SK-N-SH (cell line): ENCODE measurements at places on chromosomes 6 and 20. TPM values are rescaled to one million over a fixed set of nuclear protein-coding genes. Genes with fewer than 3 reads are reported as not detected.

DNA sequence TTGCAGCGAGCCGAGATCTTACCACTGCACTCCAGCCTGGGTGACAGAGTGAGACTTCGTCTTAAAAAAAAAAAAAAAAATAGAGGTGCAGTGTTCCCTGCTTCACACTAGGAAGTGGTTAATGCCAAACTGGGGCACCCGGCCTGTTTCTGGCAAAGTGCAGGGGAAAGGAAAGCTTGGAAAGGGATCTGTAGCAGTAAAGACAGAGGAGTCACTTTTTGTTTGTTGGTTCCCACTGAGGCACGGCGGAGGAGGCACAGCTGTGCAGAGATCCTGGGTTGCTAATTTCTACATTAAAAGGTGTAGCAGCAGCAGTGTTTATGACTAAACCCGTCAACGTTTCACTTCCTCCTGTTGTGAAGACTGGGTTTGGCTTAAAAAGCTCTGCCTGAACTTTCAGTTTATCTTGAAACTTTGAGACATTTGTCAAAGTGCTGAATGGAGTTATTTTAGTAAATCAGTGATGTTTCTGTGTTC is 125.6 kb downstream of the CARMIL1 start:
- DNase-seq: no peak

GRCh38 chr20:19673575-19673974 is 84.5 kb upstream of the RIN2 start:
- DNase-seq: no peak

- DNase-seq: no peak
Measured at GRCh38 chr6:108630050-108630714, 69.5 kb downstream of the FOXO3 start.

DNA sequence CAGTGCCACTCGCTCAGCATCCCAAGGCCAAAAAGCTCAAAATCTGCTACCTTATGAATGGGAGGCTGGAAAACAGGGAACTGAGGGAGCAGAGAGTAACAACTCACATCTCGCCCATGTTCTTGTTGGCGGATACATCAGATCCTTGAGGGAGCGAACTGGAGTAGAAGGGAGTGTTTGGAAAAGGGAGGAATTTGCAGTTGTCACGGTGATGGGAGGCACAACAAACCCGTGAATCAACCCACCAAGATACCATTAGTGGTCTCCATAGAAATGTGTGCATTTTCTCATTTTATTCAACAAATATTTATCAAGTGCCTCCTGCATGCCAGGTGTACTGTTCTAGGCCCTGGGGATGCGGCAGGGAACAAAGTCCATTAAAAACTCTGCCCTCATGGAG is 212.1 kb downstream of the EYA2 start:
- DNase-seq: no peak

SMIM8 gene
- polyA plus RNA-seq: 1.6 and 3.1 TPM in 2 replicates

DNA sequence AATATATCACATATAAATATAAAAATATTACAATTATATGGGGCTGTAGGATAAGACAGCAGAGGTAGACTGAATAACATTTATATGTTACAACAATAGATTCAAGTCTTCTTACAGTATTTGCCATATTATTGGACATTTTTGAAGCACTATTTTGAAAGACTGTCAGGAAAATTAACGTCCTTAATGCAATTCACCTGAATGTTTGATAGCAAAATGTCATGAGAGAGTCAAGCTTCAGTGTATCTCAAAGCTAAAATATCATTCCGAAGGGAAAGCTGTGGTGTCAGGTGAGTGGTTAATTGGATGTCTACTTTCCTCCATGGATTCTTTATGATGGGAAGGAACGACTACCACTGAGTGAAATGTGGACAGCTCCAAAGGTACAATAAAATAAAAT is 1004.0 kb downstream of the HACE1 start:
- DNase-seq: no peak

DNA sequence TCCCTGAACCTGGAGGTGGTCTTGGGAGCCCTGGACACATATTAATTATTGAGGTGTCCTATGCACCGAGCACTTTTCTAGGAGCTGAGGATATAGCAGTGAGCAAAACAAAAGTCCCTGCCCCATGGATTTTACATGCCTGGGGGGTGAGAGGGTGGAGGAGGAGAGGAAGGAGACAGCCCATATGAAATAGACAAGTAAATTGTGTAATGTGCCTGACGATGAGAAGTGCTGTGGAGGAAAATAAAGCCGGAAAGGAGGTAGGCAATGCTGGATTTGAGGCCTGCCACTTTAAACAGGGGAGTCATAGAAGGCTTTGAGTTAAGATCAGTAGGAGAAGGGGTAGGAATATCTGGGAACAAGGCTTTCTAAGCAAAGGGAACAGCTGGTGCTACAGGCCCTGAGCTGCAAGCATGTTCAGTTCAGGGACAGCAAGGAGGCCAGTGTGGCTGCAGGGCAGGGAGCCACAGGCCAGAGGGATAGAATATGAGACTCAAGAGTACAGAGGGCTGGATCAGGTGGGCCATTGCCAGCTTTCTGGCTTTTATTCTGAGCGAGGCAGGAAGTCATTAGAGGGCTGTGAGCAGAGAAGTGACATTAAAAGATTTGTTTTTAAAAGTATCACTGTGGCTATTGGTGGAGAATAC is 19.1 kb upstream of the MYLIP start:
- DNase-seq: no peak

DNA sequence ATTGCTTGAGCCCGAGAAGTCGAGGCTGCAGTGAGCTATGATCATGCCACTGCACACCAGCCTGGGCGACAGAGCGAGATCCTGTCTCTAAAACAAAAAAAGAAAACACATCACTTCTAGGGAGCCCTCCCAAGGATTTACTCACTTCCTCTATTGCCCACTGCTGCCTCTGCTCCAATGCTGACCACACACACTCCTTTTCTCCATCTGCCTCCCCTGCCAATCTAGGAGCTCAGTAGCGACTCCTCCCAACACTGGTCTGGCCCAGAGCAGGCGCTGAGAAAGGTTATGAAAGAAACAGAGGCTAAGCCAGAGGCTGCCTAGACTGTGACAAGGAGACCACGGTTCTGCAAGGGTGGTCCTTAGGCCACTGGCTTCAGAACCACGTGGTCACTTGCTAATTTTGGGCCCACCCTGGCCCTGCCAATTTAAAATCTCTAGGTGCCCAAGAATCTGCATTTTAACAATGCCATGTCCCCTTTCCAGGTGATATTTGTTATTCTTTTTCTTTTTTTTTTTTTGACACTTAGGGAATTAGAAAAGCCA is 1.3 kb upstream of the E2F1 start:
- no peak for DNase-seq

GRCh38 chr20:42295592-42295991 is 677.4 kb upstream of the CHD6 start:
- DNase-seq: no peak

DNA sequence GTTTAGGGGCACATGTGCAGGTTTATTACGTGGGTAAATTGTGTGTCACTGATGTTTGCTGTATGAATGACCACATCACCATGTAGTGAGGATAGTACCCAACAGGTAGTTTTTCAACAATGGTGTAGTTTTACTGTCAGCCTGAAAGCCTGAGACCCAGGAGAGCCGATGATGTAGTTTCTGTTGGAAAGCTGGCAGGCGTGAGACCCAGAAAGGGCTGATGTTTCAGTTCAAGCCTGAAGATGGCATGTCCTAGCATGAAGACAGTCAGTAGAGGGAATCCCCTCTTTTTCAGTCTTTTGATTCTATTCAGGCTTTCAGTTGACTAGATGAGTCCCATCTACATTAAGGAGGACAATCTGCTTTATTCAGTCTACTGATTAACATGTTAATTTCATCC is 96.7 kb downstream of the KLHL32 start:
- no peak for DNase-seq

DNA sequence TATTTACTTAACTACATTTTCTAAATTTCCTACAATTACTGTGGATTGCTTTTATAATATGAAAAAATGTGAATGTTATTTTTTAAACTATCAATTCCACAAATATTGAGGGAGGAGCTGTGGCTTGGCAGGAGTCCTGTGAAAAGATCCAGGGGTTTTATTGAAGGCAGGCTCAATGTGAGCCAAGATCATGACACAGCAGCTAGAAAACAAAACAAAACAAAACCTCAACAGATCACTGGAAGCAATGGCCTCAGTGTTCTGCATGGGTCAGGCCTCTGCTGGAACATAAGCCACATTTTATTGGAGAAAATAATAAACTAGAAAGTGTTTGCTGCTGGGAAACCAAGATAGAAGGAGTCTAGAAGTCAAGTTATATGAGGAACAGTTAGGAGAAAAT is 19.4 kb upstream of the RCAN2 start:
- no peak for DNase-seq

- peak; percentile 67 for DNase-seq
Measured at GRCh38 chr6:149028767-149029405, 282.1 kb downstream of the UST start.

ULBP3 gene
- 4.6 and 4.9 TPM in 2 replicates for polyA plus RNA-seq

DNA sequence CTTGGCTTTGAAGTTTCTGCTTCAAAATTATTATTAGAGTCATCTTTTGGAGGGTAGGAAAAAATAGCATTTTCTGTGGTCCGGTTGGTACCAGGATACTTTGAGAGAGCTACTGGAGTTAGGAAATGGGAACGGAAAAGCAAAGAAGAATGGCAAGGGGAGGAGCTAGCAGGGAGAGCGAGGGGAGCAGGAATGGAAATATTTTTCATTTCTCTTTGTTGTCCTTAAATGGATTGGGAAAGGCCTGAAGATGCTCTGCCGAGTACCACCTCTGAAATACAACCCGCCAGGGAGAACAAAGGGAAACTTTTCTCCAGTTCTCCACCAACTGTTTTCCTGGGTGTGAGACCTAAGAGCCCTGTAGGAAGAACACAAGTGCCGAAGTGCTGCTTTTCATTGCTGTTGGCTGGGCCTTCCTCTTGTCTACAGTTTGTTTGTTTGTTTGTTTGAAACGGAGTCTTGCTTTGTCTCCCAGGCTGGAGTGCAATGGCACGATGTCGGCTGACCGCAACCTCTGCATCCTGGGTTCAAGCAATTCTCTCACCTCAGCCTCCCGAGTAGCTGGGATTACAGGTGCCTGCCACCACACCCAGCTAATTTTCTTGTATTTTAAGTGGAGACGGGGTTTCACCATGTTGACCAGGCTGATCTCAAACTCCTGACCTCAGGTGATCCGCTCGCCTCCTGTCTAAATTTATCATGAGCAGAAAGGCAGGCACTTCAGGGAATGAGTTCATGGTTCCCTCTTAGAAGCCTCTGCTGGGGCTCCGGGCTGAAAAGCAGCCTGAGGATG is 3.5 kb upstream of the TRAF3IP2 start:
- no peak for DNase-seq

DNA sequence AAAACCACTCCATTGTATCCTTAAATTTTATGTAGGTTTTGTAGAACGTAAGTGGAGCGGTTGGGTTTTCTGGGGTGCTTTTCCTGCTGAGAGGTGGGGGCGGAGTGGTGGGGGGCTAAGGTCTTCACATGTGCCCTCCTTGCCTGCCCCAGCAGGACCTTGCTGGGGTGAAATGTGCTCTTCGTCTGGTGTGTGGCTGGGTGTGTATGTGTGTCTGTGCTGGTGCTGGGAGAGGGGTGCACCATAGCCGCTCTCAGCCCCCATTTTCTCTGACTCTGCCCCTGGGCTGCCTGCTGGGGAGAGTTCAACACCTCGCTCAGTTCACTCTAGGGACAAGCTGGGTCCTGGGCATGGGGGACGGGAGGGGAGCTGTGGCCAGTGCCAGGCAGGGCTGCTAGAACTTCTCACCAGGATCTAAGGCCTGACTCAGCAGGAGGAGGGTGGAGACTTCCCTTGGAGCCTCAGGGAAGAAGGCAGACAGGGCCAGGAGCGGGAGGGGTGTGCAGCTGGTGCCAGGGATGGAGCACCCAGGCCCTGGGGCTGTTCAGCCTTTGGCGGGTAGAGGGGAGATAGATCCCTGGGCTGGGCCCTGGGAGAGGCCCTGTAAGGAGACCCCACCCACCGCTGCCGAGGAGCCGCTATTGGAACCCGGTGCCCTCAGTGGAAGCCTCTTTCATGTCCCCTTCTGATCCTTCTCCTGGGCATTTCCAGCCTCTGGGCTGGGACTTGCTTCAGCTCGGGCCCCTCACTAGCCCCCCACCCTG is 4.8 kb downstream of the SOX18 start:
- DNase-seq: no peak

DNA sequence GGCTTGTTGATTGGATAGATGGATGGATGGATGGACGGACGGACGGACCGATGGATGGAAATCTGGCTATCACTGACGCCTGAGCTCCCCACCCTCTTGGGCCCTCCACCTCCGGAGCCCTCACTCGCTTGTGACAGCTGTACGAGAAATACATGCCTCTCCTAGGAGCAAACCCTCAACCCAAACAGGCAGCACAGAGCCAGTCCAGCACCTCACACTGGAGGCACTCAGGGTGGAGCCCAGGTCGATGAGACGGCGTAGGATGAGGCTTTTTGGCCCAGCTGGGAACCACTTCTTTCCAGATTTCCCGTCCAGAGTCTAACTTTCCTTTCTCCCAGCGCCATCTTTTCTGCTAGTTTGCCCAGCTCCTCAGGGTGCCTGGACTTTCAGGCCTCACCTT is 2.7 kb upstream of the LY6G5C start:
- DNase-seq: no peak

GRCh38 chr6:5302995-5303622 is 41.8 kb downstream of the FARS2 start:
- no peak for DNase-seq

HLA-DQB1 gene
- polyA plus RNA-seq: not detected in 2 replicates

DNA sequence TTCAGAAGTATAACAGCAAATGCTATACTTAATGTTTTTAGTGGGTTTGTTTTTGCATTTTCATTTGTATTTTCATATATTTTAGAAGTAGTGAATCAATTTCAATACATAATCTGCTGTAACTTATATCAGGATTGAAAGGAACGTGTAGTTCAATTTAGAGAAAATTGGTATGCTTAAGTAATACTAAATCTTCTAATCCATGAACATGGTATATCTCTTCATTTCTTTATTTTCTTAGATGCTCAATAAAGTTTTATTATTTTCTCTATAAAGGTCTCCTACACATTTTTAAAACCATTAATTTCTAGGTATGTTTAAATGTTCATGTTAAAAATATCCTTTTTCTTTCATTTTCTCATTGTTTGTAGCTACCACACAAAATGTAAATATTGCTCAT is 85.1 kb downstream of the STMND1 start:
- no peak for DNase-seq

- no peak for DNase-seq
Measured at GRCh38 chr20:57199656-57200405, 66.6 kb downstream of the BMP7 start.

DNA sequence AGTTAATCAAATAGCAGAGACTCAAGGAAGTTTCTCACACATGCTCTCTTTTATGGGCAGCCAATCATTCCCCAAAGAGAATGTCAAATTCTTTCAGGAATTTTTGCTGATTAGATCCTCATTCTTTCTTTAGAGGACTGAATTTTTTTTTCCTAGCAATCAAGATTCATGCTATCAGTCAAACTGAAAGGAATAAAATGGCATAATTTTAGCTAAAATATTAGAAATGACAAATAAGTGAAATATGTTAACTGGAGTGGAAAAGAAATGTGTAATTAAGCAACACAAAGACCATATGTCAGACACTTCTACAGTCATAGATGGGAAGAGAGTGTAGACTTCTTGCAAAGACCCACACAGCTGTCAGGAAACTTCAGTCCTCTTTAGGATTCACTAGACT is 242.3 kb upstream of the RNF217 start:
- no peak for DNase-seq

DNA sequence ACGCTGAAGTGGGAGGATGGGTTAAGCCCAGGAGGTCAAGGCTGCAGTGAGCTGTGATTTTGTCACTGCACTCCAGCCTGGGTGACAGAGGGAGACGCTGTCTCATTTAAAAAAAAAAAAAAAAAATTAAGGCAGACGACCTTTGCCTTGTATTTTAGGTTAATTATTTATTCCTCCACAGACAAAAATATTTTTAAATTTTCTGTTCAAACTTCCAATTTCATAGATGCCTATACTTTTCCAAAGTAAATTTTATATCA is 6.3 kb upstream of the SMIM28 start:
- no peak for DNase-seq
